Astrocyte (in vitro differentiated cells and primary cell): ENCODE measurements at places on chromosomes 16 and 17.

DNA sequence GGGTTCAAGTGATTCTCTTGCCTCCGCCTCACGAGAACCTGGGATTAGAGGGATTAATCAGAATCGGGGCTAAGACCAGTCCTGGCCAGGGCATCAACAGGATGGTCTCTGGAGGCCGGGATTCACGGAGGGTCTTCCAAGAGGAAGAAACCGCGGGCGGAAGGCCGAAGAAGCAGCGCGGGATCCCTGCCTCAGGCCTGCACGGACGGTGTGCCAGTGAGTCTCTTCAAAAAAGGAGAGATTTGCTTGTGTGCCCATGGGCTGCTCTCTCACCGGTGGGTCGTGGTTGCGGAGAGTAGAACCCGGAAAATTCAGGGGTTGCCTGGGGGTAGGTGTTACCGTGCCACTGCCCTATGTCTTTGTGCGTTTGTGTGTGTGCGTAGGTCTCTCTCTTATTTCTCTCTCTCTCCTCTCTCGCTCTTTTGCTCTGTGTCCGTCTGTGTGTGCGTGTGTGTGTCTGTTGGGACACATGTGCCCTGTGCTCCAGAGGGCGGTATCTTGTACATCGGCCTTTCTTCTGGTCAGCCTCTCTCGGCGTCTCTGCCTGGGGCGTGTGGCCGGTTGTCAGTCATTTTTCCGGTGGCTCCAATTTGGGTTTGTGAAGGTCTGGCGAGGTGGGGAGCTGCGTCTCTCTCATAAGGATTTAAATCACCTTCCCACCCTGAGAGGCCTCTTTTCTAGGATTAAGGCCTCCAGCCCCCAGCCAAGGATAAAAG, 613.2 kb downstream of the KCNJ18 start:
- no peak for DNase-seq

- DNase-seq: no peak
These were observed 19.9 kb upstream of the MMD start for GRCh38 chr17:55441544-55441943.

GRCh38 chr17:2564877-2565276, 28.6 kb upstream of the PAFAH1B1 start:
- DNase-seq: peak; percentile 10

DNA sequence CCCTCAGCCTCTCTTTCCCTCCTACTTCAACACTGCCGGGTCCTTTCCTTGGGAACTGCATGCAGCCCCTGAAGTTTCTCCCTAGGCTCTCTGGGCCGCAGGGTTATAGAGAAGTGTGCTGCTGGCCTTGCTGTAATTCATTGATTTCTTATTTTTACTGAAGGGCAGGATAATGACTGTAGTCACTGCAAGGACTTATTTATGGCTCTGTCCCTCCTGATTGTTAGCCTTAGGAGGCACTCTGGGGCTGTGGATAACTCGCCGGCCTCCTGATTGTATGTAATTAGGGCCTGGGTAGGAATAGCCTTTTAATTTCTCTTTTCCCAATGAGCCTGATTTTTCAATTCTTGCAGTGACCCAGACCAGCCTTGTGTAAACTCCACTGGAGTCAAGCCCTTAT, 138.3 kb upstream of the CDH13 start:
- no peak for DNase-seq

GRCh38 chr17:41486809-41487530, 2.7 kb downstream of the KRT36 start:
- DNase-seq: no peak

- no peak for DNase-seq
These were observed 69.3 kb downstream of the GNAO1 start for GRCh38 chr16:56260378-56261160.

- no peak for DNase-seq
These were observed 18.8 kb upstream of the CLEC19A start for GRCh38 chr16:19266774-19267173.

GRCh38 chr16:89618109-89618998, 4.9 kb downstream of the DPEP1 start:
- no peak for DNase-seq

DNA sequence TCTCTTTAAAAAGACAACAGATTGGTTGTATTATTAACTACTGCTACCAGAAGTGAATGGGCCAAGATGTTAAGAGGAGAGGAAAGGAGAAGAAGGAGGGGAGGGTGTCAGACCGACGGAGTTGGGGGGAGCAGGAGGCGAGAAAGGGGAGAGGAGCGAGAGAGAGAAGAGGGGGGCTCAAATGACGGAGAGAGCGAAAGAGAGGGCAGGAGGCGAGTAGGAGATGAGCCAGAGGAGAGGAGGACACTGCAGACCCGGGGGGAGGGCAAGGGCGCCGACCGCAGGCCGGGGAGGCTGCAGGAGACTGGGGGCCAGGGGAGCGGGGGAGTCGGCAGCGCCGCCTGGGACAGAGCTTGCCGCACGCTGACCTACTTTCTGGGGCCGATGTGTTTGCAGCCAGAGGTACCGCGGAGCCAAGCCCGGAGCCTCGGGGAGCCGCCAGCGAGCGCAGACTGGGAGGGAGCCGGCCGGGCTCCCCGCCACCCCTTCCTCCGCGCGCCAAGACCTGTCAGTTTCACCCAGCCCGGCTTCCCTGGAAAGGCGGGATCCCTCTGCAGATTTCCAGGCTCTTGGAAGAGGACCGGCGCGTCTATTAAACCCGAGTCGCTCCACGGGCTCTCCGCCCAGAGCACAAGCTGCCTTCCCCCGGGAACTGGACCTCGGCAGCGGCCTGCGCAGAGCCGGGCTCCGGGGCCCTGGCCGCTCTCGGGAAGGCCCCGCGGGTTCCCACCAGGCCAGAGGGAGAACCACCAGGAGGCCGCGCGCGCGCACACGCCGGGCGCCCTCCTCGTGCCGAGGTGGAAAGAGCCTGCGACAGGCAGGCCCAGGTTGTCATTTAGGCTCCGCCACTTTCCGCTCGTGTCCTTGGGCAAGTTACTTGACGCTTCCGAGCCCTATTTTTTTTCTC, 74.6 kb downstream of the CMC2 start:
- DNase-seq: peak; percentile 64

DNA sequence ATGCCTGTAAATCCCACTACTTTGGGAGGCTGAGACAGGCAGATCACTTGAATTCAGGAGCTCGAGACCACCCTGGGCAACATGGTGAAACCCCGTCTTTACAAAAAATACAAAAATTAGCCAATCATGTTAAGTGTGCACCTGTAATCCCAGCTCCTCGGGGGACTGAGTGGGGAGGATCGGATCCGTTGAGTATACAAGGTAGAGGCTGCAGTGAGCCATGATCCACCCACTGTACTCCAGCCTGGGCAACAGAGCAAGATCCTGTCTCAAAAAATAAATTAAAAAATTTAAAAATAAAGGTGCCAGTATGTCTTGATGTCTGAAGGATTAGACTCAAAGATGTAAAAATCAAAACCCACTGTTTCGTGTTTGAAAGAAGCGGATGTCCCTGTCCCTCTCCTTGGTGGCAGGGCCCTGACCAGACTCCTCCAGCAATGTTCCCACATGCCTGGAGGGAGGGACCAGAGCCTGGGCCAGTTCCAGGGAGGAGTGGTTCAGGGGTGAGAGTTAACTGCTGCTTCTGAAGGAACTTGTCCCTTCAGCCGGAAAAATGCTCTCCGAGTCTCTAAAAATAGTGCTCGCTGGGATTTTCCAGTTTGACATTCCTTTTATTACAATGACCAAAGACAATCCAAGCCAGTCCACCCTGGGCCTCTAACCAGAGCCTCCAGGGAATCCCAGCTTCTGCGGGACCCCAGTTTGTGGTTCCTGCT, 9.4 kb upstream of the CMTM4 start:
- DNase-seq: peak; percentile 37

- DNase-seq: no peak
These were observed 70.9 kb upstream of the ATP2A3 start for GRCh38 chr17:4035081-4035680.

- DNase-seq: no peak
These were observed 16.2 kb downstream of the CA4 start for GRCh38 chr17:60165971-60166370.

DNA sequence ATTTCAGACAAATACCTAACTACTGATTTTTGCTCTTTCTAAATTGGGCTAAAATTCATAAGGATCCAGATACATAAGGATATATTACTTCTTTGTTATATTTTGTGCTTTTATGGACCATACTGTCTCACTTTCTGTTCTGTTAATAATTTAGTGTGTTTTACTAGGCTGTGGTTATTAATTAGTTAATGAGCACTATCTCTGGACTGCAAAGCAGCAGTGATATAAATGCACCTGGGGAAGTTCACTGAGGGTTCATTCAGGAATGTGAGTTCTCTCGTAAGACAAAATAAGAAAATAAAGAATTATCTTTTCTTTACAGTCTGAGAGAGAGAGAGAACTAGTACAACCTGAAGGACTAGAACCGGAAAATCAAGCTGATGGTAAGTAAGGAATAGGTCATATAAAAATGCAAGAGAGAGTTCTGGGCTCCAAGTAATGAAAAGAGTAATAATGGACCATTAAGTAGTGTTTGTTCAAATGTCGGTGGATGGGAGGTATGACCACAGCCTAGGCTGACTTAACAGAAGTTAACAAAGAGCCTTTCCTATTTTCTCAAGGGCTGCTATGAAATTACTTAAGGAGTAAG, 55.6 kb downstream of the IKZF3 start:
- DNase-seq: no peak

- DNase-seq: no peak
These were observed 357.4 kb downstream of the SEC14L1 start for GRCh38 chr17:77498091-77498741.

GRCh38 chr17:61587807-61588660, 3.0 kb downstream of the NACA2 start:
- no peak for DNase-seq

- no peak for DNase-seq
These were observed 132.8 kb downstream of the SEC14L1 start for GRCh38 chr17:77273397-77274085.

- no peak for DNase-seq
These were observed 3.1 kb downstream of the NTHL1 start for GRCh38 chr16:2044541-2044940.

- no peak for DNase-seq
These were observed 15.5 kb downstream of the BANP start for GRCh38 chr16:87966685-87967185.

DNA sequence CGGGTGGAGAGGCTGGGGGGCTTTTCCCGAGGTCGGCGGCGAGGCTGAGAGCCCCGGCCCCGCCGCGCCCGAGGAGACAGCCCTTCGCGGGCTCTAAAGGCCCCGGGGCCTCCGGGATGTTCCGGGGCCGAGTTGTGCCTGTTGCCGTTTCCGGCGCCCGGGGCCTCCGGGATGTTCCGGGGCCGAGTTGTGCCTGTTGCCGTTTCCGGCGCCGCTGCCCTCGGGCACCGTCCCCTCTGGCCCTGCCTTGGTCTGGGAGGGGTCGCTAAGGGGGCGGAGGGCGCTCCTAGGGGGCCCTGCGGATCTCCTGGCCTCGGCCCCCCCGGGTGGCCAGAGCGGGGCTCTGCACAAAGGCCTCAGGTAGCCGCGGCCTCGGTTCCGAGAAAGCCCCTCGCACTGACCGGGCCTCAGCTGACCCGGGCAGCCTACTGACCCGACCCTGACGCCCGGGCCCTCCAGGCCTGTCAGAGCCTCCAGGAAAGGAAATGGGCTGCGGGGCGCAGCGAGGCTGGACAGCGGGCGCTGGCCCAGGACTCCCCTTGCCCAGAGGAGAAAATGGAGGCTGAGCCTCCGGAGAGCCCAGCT, 24.2 kb downstream of the ACTG1 start:
- DNase-seq: no peak

- no peak for DNase-seq
These were observed at the start of gene CRYBA1 for GRCh38 chr17:29246628-29247027. Gene CRYBA1 (plus strand): TSS chr17:29246859. CDS start chr17:29246864, 5 bp downstream.

DNA sequence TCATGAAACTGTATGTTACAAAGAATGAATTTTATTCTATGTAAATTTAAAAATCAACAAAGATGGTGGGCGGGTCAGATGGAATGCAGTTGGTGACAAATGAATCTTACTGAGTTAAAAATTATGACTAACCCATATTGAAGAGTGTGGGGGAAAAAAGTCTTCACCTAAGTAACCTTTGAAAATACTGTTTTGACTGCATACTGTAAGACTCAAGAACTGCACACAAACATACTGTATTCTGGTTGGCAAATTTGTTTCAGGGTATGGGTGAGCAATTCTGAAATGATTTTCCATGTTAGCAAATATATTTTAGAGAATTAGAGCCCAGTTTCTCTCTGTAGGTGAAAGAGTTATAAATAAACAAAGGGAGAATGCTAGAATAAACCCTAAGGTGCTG, 153.7 kb upstream of the KCNJ18 start:
- no peak for DNase-seq

DNA sequence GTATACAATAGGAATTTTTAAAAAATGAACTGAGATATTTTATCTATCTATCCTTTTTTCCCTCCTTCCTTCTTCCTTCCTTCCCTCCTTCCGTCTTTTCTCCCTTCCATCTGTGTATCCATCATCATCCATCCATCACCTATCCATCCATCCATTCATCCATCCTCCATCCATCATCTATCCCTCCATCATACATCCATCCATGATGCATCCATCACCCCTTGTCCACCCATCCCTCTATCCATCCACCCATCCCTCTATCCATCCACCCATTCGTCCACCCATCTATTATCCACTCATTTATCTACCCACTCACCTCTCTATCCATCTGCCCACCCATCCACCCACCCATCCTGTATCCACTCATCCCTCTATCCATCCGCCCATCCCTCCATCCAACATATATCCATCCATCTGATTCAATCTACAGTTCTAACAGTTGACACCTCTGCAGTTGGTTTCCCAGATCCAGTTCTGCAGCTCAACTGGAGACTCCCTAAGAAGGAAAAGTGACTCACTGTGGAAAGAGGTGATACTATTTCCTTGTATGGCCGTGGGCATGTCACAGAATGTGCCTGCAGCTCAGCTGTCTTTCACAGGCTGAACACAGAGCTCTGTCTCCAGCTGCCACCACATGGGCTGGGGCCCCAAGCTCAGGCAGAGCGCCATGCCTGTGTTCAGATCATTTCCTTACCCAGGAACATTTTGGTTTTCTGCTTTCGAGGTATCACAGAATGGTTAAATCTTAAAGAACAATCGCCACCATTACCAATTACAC, 130.8 kb downstream of the XYLT1 start:
- peak; percentile 28 for DNase-seq

GRCh38 chr16:48272837-48273421, 25.6 kb upstream of the ABCC11 start:
- no peak for DNase-seq

DNA sequence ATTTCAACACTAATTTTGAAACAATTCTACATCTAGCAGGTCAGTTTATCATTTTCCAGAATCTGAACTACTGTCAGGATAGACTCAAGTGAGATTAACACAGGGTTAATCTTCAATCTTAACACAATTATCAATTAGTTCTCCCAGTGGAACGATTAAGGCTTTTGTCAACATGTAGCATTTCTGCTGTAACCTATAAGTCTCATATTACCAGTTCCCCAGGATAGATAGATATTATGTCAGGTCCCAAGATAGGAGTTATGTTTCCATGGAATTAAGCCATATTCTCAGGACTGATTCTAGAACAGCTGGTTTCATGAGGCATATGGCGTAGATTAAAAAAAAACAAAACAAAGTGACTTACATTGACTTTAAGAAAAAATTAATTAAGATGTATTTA, 4.4 kb upstream of the FBF1 start:
- DNase-seq: no peak

- DNase-seq: no peak
These were observed 43.5 kb downstream of the MRPS23 start for GRCh38 chr17:57806167-57806830.
